Activated B cell treated with CpG ODN at 0.5 μM for 24 hours (primary cell): ENCODE measurements at places on chromosomes 11 and 22. TPM values are rescaled to one million over a fixed set of nuclear protein-coding genes. Genes with fewer than 3 reads are reported as not detected.

DNA sequence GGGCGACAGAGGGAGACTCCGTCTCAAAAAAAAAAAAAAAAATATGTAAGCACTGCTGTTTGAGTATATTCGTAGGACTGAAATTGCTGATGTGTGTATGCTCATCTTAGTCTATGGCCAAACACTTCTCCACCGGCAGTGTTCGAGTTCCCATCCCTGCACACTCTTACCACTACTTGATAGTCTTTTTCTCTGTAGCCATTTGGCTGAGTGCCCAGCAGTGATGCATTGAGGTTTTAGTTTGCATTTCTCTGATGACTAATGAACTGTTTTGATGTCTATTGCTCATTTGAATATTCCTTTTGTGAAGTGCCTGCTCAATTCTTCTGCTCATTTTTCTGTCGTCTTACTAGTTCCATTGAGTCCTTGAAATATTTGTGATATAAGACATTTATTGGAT lies 1.9 kb downstream of the TIRAP start:
- DNase-seq: peak; percentile 29

LARGE1 gene
- total RNA-seq: 22.2 and 22.3 TPM in 2 replicates

JHY gene
- 2.0 and 2.2 TPM in 2 replicates for total RNA-seq

DNA sequence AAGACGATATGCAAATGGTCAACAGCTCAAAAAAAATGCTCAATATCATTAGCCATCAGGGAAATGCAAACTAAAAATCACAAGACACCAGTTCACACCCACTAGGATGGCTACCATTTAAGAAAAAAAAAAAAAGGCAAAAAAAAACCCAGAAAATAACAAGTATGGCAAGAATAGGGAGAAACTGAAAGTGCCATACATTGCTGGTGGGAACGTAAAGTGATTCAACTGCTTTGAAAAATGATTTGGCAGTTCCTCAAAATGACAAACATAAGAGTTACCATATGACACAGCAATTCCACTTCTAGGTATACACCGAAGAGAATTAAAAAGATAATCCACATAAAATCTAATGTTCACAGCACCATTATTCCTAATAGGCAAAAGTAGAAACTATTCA lies 47.5 kb downstream of the PICALM start:
- no peak for DNase-seq

GRCh38 chr11:45333001-45333971 lies 47.1 kb upstream of the SYT13 start:
- no peak for DNase-seq

DNA sequence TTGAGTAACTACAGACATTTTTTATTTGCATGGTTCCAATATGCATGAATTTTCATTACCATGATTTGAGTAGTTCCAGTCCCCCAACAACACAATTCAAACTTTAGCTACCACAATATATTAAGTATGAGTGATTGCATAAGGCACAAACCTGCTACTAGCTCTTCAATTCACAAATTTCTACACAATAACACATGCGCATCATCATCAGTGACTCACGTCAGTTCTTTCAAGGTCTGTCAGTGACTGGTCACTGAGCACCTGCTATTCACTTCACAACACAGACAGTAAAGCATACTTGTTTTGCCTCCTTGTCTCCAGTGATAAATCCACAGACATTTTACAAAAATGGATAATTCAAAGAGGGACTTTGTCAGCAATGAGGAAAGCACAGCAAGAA lies 435.1 kb upstream of the CCDC90B start:
- no peak for DNase-seq

GRCh38 chr22:23467721-23468294 lies 112.3 kb downstream of the IGLL1 start:
- no peak for DNase-seq

DNA sequence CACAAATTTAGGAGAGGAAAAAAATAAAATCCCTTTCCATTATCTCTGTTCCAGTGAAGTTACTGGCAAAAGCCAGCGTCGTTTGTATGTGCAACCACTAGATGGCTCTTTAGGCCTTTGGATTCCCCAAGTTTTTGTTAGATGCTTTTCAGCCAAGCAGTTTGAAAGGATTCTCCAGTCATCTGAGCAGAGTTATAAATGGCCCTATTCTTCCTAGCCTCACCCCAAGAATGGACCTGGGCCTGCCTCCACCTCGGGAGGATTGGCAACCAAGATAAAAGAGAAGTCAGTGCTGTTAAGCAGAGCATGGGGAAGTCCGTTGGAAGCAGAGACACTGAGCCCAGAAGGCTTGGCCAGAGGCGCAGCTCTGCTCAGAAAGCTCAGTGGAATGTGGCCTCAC lies 15.4 kb downstream of the FAM181B start:
- DNase-seq: no peak

DNA sequence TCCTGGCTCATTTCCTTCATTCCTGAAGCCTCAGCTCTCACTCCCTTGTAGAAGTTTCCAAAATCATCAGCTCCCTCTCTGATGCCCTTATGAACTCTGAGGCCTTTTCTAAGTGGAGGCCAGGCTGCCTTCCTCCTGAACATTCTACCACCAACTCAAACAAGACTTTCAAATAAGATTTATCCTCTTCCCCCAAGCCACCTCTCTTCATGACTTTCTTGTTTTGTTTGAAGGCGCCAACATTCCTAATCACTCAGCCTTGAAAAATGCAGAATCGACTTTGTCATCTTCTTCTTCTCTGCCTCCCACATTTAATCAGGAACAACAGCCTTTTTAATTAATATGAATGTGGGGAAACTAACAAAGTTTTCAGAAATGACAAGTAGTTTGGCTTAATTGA lies 927.9 kb downstream of the OPCML start:
- no peak for DNase-seq
